Uterus (tissue), 4 donors: ENCODE measurements at places on chromosomes 1 and 21.

DNA sequence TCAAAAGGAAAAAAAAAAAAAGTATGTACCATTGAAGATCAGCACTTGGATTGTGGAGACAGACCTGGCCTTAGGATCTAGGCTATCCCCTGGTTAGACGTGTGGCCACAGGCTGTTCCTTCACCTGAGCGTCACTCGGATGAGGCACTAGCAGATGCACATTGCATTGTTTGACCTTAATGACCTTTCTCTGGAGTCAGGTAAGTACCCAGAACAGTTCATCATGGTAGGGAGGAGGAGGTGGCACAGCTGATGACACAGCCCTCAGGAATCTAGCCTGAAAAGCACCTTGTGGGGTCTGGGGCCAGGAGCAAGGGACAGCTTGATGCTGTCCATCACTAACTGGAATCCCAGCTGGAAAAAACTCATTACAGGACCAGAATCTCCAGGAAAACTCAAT is 21.2 kb downstream of the NECAP2 start:
- DNase-seq, result no peak

- peak; percentile 47 for DNase-seq
These were observed at the start of gene KCND3 for GRCh38 chr1:111989531-111990025. Gene KCND3 (minus strand): TSS chr1:111989668.

- DNase-seq, result no peak
These were observed 40.7 kb downstream of the PLEKHA6 start for GRCh38 chr1:204319027-204319426.

- no peak for DNase-seq
These were observed 25.6 kb upstream of the SLC35A3 start for GRCh38 chr1:99944192-99944591.

DNA sequence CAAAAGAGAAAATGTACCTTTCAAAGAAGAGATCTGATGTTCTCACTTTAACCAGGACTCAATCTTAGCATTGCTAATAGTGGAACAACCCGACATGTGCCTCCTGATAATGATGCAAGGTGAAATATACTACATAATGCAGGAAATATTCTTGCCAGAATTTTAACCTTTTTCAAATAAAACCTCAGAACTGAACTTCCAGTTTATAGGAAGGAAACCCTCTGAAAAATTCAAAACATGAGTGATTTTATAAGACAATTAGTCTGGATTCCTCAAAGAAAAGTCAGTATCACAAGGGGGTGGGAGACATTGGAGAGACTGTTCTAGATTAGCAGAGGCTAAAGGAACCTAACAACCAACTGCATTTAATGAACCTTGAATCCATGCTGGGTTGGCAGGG is 18.1 kb downstream of the AHCYL1 start:
- no peak for DNase-seq

GRCh38 chr1:221419513-221420095 is 322.3 kb downstream of the DUSP10 start:
- DNase-seq, result no peak

- DNase-seq, result no peak
These were observed 118.6 kb upstream of the IFFO2 start for GRCh38 chr1:19074902-19075721.

DNA sequence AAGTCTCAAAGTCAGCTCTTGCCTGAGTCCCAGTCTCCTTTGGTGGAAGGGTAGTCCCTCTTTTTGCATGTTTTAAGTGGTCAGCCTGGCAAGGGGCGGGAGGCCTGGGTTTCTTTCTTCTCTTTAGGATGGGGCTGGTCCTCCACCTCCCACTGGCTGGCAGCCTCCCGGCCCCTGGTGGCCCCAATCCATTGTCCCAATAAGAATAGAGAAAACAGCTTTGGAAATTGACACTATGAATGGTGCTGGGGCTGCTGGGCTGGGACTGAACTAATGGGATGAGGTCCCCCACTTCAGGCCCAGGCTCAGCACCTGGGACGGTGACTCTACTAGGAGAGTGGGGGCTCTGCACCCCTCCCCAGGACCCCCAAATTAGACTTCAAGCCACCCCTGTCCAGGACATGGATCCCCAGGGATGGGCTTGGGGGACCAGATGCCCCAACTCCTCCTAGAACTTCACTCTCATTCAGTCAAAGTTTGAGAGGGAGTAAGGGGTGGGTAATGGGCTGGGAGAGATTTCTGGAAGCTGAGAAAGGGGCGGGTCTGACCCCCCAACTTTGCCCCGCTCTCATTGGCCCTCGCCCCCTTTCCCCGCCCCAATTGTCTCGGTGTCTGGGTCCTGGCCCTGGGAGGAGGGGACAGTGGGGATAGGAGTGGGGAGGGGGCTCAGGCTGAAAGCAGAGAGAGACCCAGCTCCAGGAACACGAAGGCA is 18.2 kb downstream of the SLC27A3 start:
- DNase-seq, result no peak

- peak; percentile 73 for DNase-seq
These were observed 176.5 kb downstream of the PSMG1 start for GRCh38 chr21:39006571-39007311.

GRCh38 chr1:192807211-192808162 is 1.4 kb upstream of the RGS2 start:
- DNase-seq, result no peak

DNA sequence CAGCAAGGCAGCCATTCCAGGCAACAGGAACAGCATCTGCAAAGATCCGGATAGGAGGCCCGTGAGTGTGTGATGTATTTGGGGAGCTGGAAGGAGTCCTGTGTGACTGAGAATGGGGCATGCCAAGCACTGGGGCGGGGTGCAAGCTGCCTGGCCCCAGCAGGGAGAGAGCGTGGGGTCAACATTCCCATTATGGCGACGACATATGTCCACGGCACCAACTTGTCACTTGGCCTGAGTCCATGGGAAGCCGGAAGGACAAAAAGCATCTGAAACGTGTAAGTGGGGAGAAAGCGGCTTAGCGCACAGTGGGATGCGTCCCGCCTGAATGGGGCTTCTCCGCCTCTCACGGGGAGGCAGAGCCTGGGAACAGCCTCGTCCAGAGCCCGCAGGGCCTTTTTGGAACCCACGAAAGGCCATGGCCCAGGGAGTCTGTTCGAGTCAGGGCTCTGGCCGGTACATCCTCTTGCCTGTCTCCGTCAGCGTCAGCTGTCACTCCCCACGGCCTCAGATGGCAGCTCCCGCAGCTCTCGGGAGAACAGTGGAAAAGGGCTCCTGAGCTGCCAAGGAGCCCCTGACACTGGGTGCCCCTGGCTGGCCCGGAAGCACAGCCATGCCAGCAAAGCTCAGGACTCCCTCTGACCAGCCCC is 12.4 kb downstream of the EPHB2 start:
- DNase-seq, result no peak

GRCh38 chr1:77732090-77732489 is 27.6 kb downstream of the USP33 start:
- no peak for DNase-seq

DNA sequence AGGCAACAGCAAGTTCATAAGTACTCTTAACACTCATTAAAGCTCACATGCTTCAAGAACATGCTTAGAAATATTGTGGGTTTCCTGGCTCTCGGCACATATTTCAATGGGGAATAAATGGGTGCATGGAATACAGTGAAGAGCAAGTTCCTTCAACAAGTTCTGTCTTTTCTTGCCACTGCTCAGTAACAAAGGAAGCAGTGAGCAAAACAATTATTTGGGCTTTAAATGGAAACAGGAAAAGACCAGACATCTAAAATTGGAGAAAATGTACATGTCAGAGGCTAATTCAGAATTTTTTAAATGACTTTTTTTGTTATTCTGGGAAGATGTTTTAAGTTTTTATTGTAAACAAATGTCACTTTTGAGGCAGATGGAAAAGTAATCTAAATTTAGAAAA is 478.7 kb downstream of the SETD4 start:
- no peak for DNase-seq

DNA sequence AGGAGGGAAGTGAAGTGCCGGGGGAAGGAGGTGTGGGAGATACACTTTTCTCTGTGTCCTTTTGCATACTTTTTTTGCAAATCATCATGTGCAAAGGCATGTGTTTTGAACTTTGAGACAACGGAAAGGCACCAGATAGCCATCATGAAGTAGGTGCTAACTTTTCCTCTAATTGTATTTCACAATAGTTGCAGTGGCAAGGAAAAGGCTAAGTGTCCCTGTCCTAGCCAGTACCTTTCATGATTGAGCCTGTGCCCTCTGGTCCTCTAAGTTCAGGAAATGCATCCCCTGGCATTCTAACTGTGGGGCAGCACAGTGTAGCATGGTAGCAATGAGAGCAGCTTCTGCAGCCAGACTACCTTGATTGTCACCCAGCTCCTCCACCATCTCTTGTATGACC is 186.2 kb downstream of the ADSS2 start:
- DNase-seq, result no peak

DNA sequence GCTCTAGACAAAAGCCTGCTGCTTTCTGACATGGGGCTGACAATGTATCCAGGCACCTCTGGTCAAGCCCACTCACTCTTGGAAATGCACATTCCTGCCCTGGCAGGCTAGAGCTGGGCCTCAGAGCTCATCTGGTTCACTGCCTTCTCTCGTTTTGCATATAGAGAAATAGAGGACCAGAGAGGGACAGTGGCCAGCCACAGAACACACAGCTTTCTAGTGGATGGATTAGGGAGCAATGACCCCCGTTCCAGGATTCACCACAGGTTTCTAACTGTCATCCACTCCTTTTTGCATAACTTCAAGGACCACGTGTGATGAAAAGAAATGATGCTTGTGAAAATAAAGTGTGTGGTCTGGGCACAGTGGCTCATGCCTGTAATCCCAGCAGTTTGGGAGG is 129.6 kb upstream of the IGSF21 start:
- DNase-seq, result no peak

DNA sequence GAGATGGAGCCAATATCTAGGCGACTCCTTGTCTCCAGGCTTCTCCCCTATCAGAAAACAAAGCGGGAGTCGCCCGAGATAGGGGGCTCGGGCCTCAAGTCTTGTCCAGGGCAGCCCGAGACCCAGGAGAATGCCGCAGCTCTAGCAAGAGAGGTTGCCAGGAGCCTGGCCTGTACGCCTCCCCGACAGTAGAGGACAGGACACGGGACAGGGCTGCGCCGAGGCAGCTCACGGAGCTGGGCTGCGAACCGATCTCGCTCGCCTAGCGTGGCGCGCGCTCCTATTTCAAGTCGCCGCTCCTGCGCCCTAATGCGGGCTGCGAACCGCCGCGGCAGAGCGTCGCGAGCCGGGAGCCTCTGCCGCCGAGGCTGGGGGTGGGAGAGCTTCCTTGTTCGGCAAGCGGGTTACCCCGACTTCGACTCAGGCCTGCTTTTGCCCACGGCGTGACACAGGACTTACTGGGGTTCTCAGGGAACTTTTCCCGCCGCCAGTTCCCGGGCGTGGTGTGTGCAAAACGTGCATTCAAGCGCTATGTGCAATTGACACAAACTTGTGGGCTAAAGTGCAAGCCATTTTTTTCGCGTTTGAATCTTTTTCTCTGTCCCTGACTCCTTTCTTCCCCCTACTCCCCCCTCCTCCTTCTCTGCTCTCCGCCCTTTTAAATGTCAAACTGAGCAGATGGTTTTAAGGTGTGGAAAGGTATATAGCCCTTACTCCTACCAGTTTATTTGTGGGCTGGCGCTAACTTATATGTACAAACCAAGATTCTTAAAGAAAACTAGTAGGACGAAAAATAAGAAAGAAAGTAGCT is 2.4 kb upstream of the PROX1 start:
- no peak for DNase-seq

GRCh38 chr1:12168451-12169160 is 1.8 kb downstream of the TNFRSF1B start:
- DNase-seq, result no peak

DNA sequence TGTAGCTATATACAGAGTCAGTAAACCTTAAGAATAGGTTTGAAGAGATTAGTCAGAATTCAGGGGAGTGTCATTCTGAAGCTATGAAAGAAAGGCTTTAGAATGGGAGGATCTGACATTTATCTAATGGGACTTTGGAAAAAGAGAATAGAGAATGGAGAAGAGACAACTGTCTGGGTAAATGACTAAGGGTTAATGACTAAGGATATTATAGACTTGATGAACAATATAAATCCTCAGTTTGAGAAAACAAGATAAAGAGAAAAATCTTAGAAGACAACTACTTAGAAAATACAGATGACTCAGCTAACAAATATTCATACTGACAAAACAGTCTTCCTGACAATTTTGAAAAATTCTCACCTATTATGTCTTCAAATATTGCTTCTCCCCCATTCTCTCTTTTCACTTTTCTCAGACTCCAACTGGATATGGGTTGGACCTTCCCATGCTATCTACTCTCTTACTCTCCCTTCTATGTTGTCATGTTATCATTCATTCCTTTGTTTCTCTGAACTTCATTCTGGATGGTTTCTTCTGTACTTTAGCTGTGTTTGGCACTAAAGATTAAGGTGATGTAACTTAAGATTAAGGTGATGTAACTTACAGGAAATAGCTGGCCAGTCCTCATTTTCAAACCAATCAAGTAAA is 20.4 kb downstream of the SLC16A1 start:
- no peak for DNase-seq

GRCh38 chr21:41520560-41521442 is 12.8 kb upstream of the TMPRSS2 start:
- no peak for DNase-seq

- no peak for DNase-seq
These were observed 20.9 kb downstream of the PDXK start for GRCh38 chr21:43739621-43740435.

GRCh38 chr1:25907601-25908000 is 1.4 kb upstream of the STMN1 start:
- no peak for DNase-seq

GRCh38 chr1:16085522-16085921 is 12.1 kb upstream of the FAM131C start:
- no peak for DNase-seq

DNA sequence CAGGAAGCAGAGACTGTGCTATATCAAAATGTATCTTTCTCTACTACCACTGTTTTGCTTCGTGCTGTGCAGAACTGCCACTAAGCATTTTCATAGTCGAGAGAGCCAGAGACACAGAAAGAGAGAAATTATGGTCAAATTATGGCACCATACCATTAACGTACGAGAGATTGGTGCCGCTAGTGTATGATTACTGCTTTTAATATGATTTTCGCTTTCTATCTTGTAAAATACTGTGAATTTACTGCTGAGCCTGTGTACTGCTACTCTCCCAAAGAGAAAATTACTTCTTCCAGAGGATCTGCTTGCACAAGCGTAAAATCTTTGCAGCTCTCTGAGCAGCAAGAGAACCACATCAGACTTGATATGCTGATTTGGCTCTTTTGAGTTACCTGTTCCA is 71.1 kb upstream of the ZNF281 start:
- no peak for DNase-seq

GRCh38 chr1:70666381-70667140 is 255.5 kb downstream of the CTH start:
- no peak for DNase-seq
